Stimulated activated CD8-positive, alpha-beta memory T cell treated with anti-CD3 and anti-CD28 coated beads, Interleukin-15, amount 100 ng/mL, for 48 hours (primary cell): ENCODE measurements at places on chromosomes 6 and 20.
A peak's percentile ranks its signal among the peaks of the same experiment; 100 is the strongest.

- no peak for DNase-seq
Measured at GRCh38 chr6:41222513-41222912, 5.6 kb upstream of the TREML4 start.

- no peak for DNase-seq
Measured at GRCh38 chr20:24764794-24765202, 184.3 kb upstream of the CST7 start.

- no peak for DNase-seq
Measured at GRCh38 chr6:21678990-21679389, 85.4 kb downstream of the SOX4 start.

DNA sequence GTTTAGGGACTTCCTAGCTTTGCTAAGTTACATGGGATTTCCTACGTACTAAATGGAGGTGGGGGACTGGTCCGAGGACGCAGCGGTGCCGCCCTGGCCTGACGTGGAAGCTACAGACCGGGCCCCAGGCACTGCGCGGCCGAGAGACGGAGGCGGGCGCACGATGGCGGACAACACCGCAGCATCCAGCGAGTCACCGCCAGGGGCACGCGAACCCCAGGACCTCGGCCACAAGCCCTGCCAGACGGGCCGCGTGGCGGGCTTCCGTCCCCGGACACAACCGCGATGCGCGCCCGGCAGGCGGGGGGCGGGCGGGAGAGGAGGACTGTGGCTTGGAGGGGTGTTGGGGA, 1516.9 kb upstream of the DEFB115 start:
- no peak for DNase-seq

DNA sequence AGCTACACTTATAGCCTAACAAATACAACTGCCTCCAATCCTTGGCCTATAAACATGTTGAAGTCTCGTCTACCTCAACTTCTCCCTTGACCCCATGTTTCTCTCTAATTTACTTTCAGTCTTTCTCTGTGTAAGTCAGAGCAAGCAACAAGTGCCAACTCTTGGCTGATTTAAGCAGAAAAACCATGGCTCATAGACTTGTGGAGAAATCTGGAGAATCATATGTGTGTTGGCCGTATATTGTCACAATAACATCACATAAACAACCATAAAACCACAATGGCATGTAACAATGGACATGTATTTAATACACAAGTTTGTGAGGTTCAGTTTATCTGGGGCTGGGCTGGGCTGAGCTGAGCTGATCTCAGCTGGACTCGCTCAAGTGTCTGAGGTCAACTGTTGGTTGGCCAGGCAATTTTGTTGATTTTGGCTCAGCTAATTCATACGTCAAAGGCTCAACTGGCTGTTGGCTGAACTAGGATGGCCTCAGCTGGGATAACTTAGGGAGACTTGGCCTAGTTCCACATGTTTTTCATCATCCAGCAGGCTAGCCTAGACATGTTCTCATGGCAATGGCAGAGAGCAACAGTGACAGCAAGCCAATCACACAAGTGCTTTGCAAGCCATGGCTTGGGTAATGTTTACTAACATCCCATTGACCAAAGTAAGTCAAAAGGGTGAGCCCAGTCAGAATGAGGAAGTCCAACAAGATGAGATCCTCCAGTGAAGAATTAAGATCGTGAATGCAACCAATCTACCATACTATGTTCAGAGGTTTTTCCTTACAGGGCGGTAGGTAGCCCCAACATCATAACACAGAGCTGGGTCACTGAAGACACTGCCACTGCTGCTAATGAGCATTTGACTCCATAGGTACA, 12.9 kb upstream of the TBC1D22B start:
- DNase-seq = no peak

- no peak for DNase-seq
Measured at GRCh38 chr6:22673474-22673873, 104.1 kb downstream of the HDGFL1 start.

- DNase-seq = no peak
Measured at GRCh38 chr6:6402591-6402990, 82.1 kb upstream of the F13A1 start.

DNA sequence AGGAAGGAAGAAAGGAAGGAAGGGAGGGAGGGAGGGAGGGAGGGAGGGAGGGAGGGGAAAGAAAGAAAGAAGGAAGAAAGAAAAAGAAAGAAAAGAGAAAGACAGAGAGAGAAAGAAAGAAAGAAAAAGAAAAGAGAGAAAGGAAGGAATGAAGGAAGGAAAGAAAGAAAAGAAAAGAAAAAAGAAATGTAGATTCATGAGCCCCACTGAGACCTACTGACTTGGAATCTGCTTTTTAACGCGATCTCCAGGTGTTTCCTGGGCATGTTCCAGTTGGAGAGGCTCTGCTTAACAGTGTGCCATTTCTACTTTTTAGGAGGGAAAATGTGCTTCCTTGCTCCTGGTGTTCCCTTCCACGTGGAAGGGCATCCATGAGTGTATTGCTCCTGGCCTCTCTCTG, 16.4 kb downstream of the DEFB132 start:
- no peak for DNase-seq

DNA sequence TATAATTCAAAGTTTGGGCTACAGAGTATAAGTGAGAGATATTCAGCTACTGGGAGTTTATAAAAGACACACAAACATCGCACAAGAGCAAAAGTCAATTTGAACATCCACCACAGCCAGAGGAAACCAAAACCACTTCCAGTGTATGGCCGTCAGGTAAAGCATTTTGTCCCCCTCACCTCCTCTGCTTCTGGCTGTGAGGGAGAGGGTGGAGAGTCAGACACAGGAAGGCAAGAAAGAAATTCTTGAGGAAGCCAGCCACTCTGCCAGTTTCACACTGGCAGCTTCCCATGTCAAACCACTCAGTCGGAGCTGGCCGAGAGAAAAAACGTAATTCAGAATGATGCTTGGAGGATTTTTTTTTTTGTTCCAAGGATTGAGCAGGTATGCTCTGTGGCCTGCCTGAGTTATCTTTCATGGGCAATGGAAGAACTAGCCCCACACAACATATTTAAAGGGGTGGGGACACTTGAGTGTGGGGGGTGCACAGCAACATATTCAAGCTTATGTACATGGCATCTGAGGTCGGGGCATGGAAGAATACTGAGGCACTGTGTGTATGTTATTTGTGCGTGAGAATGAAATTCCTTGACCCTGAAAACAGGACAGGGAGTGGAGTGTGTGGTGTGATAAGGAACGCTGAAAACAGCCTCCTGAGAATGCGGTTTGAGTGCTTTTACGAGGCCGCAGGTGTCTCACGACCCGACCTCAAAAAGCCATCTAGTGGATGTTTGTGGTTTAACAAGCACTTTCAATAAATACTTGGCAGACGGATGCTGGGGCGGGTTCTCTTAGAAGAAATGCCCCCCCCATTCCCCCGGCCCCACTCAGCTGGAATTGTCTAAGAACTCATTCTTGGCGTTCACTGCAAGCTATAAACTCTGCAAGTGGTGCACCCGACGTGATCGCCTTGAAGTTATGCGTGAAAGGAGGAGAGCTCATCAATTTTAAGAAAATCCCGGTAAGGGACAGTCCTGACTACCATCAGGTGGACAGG, 27.5 kb upstream of the ZBTB22 start:
- DNase-seq = peak; percentile 34

DNA sequence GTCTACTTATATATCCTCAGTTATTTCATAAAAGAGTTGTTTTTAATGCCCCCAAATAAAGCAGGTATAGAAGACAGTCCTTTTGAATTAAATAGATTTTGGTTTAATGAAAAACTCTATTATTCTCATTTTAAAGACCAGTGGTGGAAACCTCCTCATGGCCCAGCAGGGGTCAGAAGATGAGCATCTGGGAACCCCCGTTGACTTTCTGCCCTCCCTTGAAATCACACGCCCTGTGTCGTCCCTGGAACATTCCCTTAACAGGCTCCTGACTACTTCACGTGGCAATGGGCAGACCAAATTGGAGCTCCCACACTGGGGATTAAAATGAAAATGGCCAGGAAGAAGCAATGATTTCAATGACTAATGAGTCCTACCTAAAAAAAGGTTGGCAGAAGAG, 220.9 kb downstream of the KIF16B start:
- DNase-seq = no peak

GRCh38 chr20:45288376-45288775, 18.3 kb upstream of the RBPJL start:
- no peak for DNase-seq

DNA sequence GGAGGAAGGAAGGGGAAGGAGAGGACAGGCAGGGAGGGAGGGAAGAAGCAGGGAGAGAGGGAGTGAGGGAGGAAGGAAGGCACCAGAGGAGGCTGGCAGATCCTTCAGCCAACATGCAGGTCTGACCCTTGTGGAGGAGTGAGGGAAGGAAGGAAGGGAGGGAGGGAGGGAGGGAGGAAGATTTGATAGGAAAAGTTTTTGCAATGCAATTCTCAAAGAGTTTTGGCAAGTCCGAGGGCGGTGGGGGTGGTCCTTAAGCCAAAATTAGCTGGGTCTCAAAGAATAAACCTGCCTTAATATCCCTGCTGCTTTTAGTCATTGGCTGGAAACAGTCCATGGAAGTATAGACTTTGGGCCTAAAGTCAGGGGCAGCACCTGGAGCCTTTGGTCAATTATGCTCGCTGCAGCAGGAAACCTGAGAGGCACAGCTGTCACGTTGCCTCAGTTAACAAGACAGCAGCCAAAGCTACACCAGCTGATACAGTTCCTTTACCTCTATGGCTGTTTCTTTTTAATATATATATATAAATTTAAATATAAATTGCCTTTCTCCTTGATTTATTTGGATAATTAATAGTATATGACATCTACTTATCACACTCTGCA, 115.7 kb upstream of the RALGAPA2 start:
- DNase-seq = no peak

DNA sequence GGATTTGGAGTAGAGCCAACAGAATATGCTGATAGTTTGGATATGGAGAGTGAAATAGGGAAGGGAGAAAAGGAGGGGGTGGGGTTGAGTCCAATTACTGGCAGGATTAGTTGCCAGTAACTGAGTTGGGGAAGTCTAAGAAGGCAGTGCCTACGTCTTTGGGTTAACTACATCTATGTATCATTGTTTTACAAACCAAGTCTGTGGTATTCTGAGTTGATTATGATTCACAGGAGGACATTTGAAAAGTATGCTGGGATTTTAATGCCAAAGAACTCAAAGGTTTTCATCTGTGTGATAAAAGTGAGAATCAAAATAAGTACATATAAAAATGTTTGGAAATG, 14.7 kb downstream of the DSE start:
- DNase-seq = no peak

DNA sequence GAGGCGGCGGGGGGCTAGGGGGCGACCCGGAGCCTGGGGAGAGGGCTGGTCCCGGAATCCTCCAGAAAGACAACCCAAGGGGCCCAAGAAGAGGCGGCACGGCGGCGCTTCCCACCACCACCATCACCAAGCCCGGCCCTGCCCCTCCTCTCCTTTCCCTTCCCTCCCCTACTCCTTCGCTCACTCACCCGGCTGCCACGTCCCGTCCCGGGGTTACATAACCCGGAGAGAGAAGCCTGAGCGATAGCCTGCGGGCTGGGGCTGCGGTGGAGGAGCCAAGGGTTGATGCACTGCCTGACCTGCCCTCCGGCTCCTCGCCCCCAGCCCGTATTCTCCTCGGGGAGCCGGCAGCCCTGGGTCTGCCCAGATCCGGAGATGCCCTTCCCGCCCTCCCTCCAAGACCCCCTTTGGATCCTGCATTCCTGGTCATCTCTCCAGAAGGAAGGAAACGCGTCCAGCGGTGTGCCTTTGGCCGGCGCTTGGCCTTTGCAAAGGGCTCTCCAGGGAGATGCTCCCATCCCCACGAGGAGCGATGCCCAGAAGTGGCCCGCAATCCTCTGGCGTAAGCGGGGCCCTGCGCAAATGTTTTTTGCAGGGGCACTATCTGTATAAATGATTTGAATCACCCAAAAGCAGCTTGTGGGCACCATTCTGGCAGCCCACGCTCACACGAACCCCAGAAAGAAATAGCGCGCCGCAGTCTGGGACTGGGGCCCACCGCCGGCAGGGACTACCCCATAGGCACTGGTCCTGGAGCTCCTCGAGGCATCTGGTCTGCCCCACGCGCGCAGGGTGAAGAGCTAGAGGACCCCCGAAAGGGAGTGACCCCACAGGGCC, 4.6 kb upstream of the CPXM1 start:
- no peak for DNase-seq

- no peak for DNase-seq
Measured at GRCh38 chr6:134956676-134957075, 6.8 kb upstream of the ALDH8A1 start.

- DNase-seq = no peak
Measured at GRCh38 chr6:161127071-161127740, 135.6 kb downstream of the MAP3K4 start.

GRCh38 chr6:143695130-143695968, 17.6 kb downstream of the PHACTR2 start:
- DNase-seq = no peak

GRCh38 chr6:136923954-136924673, 2.0 kb downstream of the SLC35D3 start:
- DNase-seq = no peak

DNA sequence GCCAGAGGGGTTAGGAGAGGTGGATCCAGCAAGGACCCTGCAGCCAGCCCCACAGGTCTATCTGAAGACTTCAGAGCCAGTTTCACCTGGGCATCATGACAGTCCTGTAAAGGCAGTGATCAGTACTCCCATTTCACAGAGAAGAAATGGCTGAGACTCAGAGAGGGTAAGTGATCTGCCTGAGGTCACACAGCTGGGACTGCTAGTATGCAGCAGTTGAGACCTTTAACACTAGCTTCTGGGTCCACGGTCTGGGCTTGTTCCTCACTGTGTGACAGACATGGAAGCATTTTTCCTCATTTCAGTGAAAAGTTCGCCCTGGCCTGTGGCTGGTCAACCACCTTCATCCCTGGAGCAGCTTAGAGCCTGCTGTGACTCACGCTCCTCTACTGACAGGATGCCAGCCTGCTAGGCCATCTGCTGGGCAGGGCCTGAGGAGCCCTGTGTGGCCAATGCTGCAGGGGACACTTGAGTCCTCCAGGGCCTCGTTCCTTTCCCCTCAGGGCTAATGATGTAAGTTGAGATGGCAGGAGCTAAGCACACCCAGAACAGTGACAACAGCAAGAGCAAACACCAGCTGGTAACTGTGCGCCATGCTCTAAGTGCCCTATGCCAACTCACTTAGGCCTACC, 192.0 kb downstream of the LRFN2 start:
- no peak for DNase-seq

GRCh38 chr6:112482373-112482772, 135.2 kb downstream of the RFPL4B start:
- no peak for DNase-seq

GRCh38 chr6:67887747-67888545, 747.1 kb upstream of the ADGRB3 start:
- no peak for DNase-seq
